ENCODE measurements at places on chromosomes 5 and 9. TPM values are rescaled to one million over a fixed set of nuclear protein-coding genes. Genes with fewer than 3 reads are reported as not detected.

The PPP3R2 gene
- not detected for polyA plus RNA-seq

The PCDHGA3 gene
- 0.25 TPM for polyA plus RNA-seq

The PIP5K1B gene
- polyA plus RNA-seq: 0.09 TPM

The PNPLA7 gene
- polyA plus RNA-seq: 1.0 TPM

The FAM153A gene
- 0.54 TPM for polyA plus RNA-seq

The ASPN gene
- polyA plus RNA-seq: 7.2 TPM

The ENG gene
- polyA plus RNA-seq: 91.3 TPM

All from liver (tissue), 10 donors.